ENCODE measurements at places on chromosomes 1 and 21. TPM values are rescaled to one million over a fixed set of nuclear protein-coding genes. Genes with fewer than 3 reads are reported as not detected.

FMO5 gene
- polyA plus RNA-seq: 0.47 TPM

SPATA6 gene
- 0.63 TPM for polyA plus RNA-seq

LRRC53 gene
- not detected for polyA plus RNA-seq

MAP10 gene
- polyA plus RNA-seq: 0.84 TPM
